Adipose tissue (tissue), 3 donors: ENCODE measurements at places on chromosomes 7 and 10. TPM values are rescaled to one million over a fixed set of nuclear protein-coding genes. Genes with fewer than 3 reads are reported as not detected.

The ZNF680 gene
- 7.1 TPM for polyA plus RNA-seq

The DKK1 gene
- 8.0 TPM for polyA plus RNA-seq

The MRPL32 gene
- 66.1 TPM for polyA plus RNA-seq

The TUBB8 gene
- polyA plus RNA-seq, result not detected
